NCI-H146 (cell line): ENCODE measurements at places on chromosomes 16 and 17.

DNA sequence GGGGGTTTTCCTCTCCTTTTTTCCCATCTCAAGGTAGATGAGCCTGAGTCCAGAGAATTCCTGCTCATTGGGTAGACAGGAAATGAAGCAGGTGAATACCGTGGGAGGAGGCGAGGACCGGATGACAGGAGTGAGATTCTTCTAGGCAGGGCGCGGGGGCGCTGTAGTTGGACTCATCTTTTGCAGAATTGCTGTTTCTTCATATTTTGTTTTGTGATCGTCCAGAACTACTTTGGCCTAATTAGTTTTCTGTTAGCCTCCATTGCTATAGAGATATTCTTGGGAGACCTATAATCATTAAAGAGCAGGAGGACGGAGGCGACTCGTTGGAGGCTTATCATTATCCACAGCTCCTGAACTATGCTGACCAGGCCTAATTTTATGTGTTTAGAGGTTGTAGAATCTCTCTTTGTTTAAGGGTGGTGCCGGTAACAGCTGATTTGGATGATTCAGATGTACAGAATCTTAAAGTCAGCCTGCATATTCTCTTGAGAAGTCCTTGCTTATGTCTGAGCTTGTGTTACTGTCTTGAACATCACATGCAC is 650 bp downstream of the ATP6V0A1 start:
- peak; percentile 61 for DNase-seq

GRCh38 chr16:68776821-68777485 is 39.9 kb downstream of the CDH1 start:
- no peak for DNase-seq

DNA sequence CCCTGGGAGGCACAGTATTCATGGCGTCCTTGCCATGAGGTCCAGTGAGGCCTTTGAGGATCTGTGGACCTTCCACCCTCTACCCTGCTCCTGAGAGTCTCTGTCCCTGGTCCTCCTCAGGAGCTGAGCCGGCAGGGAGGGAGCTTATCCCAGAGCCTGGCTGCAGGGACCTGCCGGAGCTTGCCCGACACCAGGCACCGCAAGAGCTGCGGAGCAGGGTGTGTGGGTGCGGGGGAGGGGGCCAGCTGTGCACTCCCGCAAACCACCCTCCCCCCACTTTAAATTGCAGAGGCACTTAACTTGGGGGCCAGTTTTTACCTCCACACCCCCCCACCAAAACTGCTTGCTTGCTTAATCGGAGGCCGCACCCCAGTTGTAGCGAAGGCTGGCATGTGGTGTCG is 609 bp upstream of the ZNF750 start:
- no peak for DNase-seq

GRCh38 chr16:3641801-3642396 is 12.6 kb upstream of the DNASE1 start:
- DNase-seq = no peak

DNA sequence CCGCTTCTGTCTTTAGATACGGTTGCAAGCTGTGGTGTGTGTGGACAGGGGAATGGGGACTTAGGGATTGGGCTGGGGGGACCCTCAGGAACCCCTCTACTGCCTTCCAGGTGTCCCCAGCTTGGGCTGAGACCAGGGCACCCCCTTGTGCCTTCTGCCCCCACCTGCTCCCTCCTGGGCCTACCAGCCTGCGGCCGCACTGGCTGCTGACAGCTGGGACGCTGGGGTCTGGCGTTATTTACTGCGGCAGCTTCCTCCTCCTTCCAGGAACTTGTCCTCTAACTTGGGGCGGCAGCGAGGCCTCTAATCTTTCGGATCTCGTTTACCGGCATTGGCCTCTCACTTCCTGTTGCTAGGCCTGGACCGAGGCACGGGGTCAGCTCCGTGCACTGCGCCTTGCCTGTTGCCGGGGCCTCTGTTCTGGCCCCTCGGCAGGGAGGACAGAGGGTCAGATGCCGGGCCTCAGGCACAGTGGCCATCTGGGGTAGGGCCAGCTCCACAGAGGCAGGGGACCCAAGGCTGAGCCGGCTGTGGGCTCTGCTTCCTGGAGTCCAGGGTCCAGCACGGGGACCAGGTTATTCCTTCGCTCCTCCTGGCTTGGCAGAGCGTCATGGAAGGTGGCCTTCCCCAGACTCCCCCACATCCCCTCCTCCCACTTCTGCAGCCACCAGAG is 31.8 kb downstream of the TMEM235 start:
- no peak for DNase-seq

DNA sequence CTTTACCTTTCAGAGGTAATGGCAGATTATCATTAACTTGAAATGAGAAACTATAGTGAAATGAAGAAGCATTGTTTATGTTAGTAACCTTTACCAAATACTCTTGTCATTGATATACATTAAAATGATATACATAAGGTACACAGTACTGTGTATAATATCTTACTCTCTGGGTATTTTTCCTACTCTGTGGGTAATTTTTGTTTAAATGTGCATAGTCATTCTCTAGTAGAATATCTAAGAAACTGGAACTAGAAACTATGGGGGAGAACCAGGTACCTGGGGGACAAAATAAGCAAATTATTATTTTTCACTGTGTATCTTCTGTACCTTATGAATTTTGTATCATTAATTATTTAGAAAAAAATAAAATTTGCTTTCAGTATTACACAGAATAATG is 20.6 kb upstream of the PHAF1 start:
- no peak for DNase-seq

DNA sequence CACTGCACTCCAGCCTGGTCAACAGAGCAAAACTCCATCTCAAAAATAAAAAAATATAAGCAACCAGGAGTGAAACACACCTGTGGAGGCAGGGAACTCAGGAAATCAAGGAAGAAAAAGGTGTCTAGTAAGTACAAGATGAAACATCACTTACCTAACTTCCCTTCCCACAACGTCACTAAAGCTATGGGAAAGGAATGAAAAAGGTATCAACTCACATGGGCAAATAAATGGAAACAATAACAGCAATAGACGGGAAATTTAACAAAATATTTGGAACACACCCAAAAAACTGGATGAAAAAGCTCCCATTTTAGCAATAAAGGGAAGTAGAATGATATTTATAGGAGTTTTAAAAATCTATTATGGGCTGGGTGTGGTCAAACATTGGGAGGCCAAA is 31.1 kb downstream of the DDX19A start:
- no peak for DNase-seq
